ENCODE measurements at places on chromosomes 6 and 20.

- no peak for DNase-seq
These were observed 34.3 kb upstream of the MCUR1 start for GRCh38 chr6:13848522-13849150.

DNA sequence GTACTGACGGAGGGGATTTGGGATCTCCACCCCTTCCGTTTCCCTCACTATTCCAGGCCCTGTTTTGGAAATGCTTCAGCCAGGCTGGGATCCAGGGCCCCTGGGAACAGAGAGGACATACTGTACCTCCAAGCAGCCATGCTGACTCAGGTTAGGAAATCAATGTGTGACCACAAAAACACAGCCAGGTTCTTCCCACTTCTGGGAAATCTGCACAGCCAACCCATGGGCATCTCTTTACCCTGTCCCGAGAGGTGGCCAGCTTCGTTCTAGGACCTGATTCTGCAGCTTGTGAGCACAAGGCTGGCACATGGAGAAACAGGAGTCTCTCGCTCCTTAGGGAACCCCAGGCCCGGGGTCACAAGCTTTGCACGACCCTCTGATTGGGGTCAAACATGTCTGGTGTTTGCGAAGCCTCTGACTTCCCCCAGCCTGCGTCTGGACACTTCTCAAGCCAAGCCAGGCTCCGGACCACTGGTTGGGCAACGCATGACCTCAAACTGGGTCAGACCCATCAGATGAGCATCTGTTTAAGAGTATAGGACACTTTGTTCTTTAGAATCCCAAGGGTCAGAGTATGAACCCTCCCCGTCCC is 8.3 kb upstream of the TTPAL start:
- DNase-seq = no peak

GRCh38 chr6:117118490-117118889 is 146.9 kb upstream of the VGLL2 start:
- DNase-seq = no peak

GRCh38 chr6:6694368-6694780 is 105.9 kb downstream of the LY86 start:
- DNase-seq = no peak

- no peak for DNase-seq
These were observed 199.9 kb downstream of the DTNBP1 start for GRCh38 chr6:15462717-15463525.

- no peak for DNase-seq
These were observed 140.3 kb downstream of the COL12A1 start for GRCh38 chr6:75065523-75065922.

DNA sequence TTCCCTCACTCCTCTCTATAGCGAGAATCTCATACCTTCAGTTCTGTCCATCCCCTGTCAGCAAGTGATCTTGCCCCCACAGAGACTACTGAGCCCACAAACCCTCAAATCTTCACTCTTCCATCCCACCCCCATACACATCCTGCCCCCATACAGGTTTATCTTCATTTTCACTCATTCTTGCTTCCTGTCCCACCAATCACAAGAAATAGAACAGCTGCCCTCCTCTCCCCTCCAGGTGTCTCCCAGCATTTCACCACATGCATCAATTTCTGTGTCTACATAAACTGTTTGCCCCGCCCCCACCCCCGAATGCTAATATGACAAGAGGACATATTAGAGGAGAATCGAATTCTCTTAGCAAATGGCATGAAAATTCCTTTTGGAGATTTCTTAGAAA is 54.9 kb upstream of the CARMIL1 start:
- no peak for DNase-seq

- DNase-seq = no peak
These were observed 391.6 kb downstream of the PLCB1 start for GRCh38 chr20:8523684-8524083.

- no peak for DNase-seq
These were observed 63.3 kb downstream of the FOXO3 start for GRCh38 chr6:108623995-108624394.

Measured in pancreas (tissue), 10 donors.